ENCODE measurements at places on chromosomes 7 and 10.

DNA sequence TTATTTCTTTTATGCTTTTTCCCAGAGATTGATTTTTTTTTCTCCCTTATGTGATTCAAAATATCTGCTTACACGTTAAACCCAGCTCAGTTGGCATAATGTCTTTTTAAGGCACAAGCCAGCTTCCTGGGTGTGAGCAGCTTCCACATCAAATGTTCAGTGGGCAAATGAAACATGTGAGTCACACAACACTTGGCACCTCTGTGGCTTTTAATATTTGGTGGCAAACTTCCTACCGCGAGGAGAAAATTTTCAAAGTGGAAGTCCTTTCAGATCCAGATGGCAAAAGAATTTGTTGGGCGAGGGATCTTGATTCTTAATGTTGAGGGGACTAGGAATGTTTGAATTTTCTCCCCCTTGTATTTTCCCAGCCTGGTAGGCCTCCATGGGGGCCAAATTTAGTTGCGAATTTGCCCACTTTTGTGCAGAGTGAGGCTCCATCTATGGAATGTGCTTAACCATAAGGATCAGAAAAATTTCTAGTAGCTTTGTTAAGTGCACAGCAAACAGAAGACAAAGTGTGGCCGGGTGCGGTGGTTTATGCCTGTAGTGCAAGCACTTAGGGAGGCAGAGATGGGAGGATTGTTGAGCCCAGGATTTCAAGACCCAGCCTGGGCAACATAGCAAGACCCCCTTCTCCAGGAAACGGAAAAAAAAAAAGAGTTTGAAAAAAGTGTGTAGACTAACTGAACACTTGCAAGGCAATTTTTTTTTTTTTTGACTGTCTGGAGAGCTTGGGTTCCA, 31.0 kb downstream of the CUX1 start:
- DNase-seq = no peak
- H3K27ac ChIP-seq = no peak overlapping the region
- peaks cover 12% of the 10 kb centered on the region for H3K4me1 ChIP-seq

- H3K27me3 ChIP-seq = no peaks in the 10 kb centered on the region
- no peak overlapping the region for H3K4me3 ChIP-seq
- no peak overlapping the region for H3K27ac ChIP-seq
- H3K36me3 ChIP-seq = no peaks in the 10 kb centered on the region
- DNase-seq = no peak
Observed at GRCh38 chr7:49158321-49158720, 234.0 kb downstream of the CDC14C start.

- no peak overlapping the region for H3K4me3 ChIP-seq
- no peaks in the 10 kb centered on the region for H3K36me3 ChIP-seq
Observed at GRCh38 chr7:32393861-32394260, 96.3 kb downstream of the LSM5 start.

DNA sequence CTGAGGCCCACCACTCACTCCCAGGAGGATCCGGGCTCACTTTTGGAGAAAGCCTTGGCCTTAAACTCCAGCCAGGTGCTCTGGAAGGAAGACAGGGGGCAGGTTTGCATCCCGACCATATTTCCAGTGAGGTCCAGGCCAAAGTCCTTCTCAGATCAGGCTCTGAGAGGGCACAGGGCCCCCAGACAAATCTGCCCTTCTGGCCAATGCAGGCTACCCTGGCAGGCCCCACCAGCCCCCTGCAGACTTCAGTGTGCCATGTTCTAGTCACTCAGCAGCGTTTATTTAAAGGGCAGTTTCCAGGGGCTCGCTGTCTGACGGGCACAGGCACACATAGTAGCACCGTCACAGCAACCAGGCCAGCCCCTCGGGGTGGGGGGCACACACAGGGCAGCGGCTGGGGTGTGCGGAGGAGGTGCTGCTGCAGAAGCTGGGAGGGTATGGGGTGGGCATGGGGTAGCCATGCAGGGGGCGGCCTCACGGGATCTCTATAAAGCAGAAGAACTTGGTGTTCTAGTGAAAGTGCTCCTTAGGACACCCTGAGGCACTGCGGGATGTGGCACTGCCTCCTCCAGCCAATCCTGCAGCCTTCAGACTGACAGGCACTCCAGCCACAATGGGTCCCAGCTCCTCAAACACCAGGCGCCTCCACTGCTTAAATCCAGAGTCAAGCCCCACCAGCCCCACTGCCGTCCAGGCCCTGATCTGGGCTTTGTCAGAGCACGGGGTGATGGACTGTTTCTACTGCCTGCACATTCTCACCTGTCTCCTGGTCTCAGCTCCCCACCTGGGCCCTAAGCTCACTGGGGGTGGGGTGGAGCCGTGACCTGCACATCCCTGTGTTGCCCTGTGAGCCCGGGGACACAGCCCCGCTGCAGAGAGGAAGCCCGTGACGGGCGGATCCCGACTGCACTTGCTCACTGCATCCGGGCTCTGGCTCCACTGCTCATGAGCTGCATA, 9.6 kb upstream of the PYROXD2 start:
- no peak for DNase-seq
- H3K36me3 ChIP-seq = peaks cover 13% of the 10 kb centered on the region
- no peaks in the 10 kb centered on the region for H3K4me1 ChIP-seq
- H3K27ac ChIP-seq = no peak overlapping the region
- H3K27me3 ChIP-seq = peaks cover 2% of the 10 kb centered on the region
- no peak overlapping the region for H3K4me3 ChIP-seq

DNA sequence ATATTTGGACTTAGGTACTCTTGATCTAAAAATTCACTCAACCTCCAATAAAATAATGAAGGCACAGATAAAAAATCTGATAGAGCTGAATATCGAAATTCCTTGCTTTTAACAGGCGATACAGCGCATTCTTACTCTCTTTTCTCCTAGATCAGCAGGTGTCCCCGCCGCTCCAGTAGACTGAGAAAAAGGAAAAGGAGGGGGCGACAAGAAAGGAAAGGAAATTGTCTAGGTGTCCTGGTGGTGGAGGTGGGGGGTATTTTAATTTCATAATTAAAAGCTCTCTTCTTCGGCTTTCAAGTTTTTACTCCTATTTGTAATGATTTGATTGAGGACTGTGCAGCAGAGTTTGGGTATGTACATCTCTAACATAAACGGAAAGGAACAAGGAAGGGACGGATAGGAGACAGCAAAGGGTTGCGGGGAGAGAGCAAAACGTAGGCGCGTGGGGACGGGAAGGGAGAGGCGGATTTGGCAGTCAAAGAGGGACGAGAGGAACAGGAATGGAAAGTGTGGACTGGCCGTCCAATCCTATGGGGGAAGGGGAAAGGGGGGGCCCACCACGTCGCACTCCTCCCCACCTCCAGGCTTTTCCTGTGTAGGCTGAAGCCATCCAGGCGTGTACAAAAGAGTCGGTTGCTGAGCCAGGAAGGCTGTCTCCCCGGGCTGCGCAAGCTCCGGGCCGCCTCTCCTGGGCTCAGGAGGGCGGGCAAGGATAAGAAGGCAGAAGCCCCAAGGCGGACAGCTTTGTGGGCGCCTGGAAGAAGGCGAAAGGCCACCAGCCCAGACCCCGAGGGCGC, 875 bp upstream of the HECTD2 start:
- H3K27ac ChIP-seq = peak overlapping the region; percentile 100
- peak; percentile 72 for DNase-seq
- H3K4me3 ChIP-seq = peak overlapping the region; percentile 99
- H3K36me3 ChIP-seq = peaks cover 6% of the 10 kb centered on the region
- H3K27me3 ChIP-seq = peaks cover 7% of the 10 kb centered on the region

GRCh38 chr7:46153583-46153950, 232.5 kb upstream of the IGFBP3 start:
- H3K27me3 ChIP-seq = no peaks in the 10 kb centered on the region
- H3K4me1 ChIP-seq = no peaks in the 10 kb centered on the region
- no peaks in the 10 kb centered on the region for H3K36me3 ChIP-seq
- H3K27ac ChIP-seq = no peak overlapping the region
- no peak overlapping the region for H3K4me3 ChIP-seq

DNA sequence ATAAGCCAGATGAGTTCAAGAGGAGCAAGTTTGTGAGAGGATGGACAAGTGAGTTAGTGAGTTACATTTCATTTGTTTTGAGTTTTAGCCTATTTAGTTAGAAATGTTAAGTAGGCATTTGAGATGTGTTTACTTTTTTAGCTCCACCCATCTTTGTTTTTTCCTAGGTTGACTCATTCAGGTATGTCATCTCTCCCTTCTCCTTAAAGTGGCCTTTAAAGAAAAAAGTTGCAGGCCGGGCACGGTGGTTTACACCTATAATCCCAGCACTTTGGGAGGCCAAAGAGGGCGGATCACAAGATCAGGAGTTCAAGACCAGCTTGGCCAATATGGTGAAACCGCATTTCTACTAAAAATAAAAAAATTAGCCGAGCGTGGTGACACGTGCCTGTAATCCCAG, 71.2 kb downstream of the BMPR1A start:
- peaks cover 15% of the 10 kb centered on the region for H3K4me1 ChIP-seq
- DNase-seq = no peak
- H3K4me3 ChIP-seq = no peak overlapping the region
- no peaks in the 10 kb centered on the region for H3K36me3 ChIP-seq

DNA sequence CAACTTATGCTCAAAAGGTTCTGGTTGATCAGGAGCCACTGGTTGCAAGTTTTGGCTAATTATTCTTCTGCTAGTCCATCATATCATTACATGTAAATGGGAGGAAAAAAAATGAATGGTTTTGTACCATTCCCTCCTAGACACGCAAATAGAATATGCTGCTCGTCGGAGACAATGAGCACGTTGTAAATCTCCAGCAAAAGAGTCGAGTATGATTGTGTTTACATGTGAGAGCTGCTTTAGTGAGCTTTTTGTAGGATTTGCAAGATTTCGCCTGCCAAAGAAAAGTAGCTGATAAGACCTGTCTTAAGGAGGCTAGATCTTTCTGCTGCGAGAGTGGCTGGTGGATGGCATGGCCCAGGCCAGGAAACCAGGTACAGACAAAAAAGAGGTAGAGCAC, 109.0 kb downstream of the ZMYND11 start:
- peaks cover 10% of the 10 kb centered on the region for H3K36me3 ChIP-seq
- H3K4me3 ChIP-seq = no peak overlapping the region
- no peaks in the 10 kb centered on the region for H3K4me1 ChIP-seq
- no peak for DNase-seq
- H3K27me3 ChIP-seq = no peaks in the 10 kb centered on the region

DNA sequence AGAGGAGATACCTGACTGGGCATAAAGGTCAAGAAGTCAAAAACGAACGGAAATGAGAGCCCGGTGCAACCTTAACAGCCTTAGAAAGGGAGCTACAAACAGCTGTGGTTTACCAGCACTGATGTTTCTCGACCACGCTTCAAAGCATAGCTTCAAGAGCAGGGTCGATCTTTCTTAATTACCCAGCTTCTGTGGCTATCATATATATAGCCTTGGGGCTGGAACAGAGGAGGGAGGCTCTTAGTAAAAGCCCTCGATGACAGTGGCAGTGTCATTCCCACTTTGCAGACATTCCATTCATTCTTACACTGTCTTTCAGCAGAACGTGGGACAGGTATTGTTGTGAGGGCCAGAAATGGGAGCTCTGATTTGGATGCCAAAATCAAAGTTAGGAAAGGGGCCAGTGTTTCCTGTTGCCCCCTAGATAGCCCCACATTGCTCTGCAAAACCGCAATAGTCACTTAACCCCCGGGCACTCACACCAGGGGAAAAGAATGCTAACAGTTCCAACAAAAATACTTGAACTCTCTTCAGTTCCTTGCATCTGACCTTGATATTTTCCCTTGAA, 141.5 kb downstream of the MTPAP start:
- H3K4me1 ChIP-seq = peaks cover 11% of the 10 kb centered on the region
- no peak overlapping the region for H3K27ac ChIP-seq
- peaks cover 2% of the 10 kb centered on the region for H3K27me3 ChIP-seq
- H3K36me3 ChIP-seq = no peaks in the 10 kb centered on the region
- no peak overlapping the region for H3K4me3 ChIP-seq
- no peak for DNase-seq

DNA sequence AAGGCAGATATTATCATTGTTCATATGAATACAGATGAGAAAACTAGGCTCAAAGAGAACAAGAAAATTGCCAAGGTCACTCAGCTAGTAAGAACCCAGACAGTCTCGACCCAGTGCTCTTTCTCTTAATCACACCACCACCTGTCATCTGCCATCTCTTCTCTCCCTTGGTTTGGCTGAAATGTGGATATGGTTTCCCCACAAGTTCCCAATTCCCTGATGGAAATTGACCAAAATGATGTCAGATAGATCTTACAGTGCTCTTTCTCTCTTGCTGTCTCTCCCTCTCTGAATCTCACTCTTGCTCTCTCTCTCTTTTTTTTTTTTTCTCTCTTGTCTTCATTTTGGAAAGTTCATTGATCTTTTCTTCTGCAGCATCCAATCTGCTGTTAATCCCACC, 9.1 kb downstream of the C10orf90 start:
- DNase-seq = no peak
- no peaks in the 10 kb centered on the region for H3K27me3 ChIP-seq
- no peak overlapping the region for H3K27ac ChIP-seq
- H3K36me3 ChIP-seq = no peaks in the 10 kb centered on the region
- no peak overlapping the region for H3K4me3 ChIP-seq
- H3K4me1 ChIP-seq = peaks cover 18% of the 10 kb centered on the region

DNA sequence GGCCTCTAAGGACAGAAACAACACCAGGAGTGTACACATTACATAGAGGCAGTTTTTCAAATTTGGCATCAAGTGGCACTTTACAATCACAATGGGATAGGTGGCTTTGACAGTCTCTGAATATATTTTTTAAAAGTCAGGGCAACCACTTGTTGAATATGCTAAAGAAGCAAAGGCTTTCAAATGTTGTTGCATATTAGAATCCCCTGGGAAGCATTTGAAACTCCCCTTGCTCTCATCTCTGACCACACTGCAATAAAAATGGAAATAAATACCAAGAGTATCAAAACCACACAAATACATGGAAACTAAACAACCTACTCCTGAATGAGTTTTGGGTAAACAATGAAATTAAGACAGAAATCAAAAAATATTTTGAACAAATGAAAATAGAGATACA, 106.5 kb upstream of the RAB11FIP2 start:
- no peak overlapping the region for H3K4me3 ChIP-seq
- no peak for DNase-seq
- no peaks in the 10 kb centered on the region for H3K27me3 ChIP-seq
- no peaks in the 10 kb centered on the region for H3K36me3 ChIP-seq
- no peaks in the 10 kb centered on the region for H3K4me1 ChIP-seq
- H3K27ac ChIP-seq = no peak overlapping the region

DNA sequence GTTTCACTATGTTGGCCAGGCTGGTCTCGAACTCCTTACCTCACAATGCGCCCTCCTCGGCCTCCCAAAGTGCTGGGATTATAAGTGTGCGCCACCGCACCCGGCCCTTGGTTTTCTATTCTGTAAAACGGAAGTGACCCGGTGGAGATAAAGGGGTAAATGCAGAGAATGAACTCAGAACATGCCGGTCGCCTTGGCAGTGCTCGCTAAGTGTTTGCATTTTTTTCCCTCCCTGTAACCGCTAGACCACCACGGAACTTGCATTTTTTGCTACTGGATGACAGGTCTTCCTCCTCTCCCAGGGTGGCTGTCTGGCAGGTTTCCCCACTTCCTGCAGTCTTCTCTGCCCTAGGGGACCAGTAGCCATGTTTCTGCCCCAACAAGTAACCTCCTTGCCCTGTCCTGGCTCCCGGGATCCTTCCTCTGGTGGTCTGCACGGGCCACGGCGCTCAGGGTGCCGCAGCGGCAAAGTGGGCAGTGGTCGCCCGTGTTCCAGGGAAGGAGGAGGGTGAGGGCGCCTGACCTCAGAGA, 18.8 kb upstream of the GNA12 start:
- DNase-seq = no peak
- peaks cover 6% of the 10 kb centered on the region for H3K27me3 ChIP-seq
- H3K36me3 ChIP-seq = no peaks in the 10 kb centered on the region
- no peak overlapping the region for H3K4me3 ChIP-seq
- H3K4me1 ChIP-seq = peaks cover 17% of the 10 kb centered on the region
- peak overlapping the region; percentile 26 for H3K27ac ChIP-seq

- no peaks in the 10 kb centered on the region for H3K36me3 ChIP-seq
- peaks cover 2% of the 10 kb centered on the region for H3K27me3 ChIP-seq
- DNase-seq = peak; percentile 10
- H3K4me1 ChIP-seq = peaks cover 22% of the 10 kb centered on the region
Observed at GRCh38 chr10:103967448-103968071, 620 bp downstream of the SLK start.

All from endothelial cell (in vitro differentiated cells).